ENCODE measurements at places on chromosomes 2 and 18.

DNA sequence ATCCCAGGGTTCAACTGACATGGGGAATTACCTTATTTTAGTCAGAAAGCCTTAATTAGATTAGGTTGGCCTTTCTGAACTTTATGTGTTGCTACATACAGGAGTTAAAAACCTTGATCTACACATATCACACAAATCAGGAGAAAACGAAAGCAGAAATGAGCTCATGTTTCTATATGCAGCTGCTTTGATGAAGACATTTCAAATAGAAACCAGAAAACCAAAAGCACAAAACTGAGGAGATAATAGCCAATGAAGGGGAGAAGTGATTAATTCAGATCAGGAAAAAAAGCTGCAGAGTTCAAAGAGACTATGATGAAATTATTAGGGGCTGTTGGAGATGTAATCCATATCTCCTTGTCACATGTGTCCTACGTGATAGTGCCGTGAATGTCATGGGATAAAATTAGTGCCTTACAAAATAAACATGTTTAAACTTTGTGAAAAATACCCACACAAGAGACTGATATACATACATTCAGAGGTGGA, 255.0 kb downstream of the CAMKMT start:
- no peak for DNase-seq

- no peak for DNase-seq
These were observed 402.8 kb downstream of the TXNL1 start for GRCh38 chr18:56235481-56236013.

GRCh38 chr2:145591109-145591809, 1071.3 kb upstream of the ZEB2 start:
- no peak for DNase-seq

DNA sequence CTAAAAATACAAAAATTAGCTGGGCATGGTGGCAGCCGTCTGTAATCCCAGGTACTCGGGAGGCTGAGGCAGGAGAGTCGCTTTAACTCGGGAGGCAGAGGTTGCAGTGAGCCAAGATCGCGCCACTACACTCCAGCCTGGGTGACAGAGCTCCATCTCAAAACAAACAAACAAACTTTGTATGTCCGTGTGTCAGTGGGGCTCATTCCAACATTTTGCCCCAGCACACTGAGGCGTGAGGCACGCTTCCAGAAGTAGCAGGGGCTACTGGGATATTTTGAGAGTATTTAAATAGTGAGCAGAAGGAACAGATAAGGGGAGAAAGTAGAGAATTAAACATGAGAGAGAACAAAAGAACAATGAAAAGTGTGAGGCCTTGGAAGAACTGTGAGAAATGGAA, 83.3 kb upstream of the TANK start:
- no peak for DNase-seq

DNA sequence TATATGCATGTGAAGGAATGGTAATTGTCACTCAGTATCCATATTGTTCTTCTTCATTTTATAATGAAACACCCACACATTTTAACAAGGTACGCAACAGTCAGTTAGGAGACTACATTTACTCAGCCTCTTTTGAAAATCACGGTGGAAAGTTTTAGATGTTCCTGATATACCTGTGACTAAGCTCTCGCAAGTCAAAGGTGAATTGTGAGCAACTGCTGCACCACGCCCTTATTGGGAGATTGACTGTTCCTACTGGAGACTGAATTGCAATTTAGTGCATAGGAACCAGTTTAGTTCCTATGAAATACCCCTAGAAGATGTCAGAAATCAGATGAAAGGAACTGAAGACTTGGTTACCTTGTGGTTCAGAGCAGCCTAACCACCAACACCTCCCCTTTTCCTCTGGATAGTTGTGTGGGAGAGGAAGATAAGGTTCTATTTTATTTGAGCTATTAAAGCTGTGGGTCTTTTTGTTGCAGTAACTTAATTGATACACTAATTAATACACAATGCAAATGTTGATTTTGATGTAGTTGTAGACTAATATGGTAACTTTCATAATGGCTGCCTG, 1280.5 kb upstream of the CDH2 start:
- DNase-seq, result no peak
